Renal pelvis (tissue), 12 donors: ENCODE measurements at places on chromosomes 6 and 20. TPM values are rescaled to one million over a fixed set of nuclear protein-coding genes. Genes with fewer than 3 reads are reported as not detected.

- peak; percentile 80 for DNase-seq
Observed at GRCh38 chr6:14499841-14500240, 382.3 kb downstream of the CD83 start.

- no peak for DNase-seq
Observed at GRCh38 chr20:40966103-40966502, 62.5 kb upstream of the TOP1 start.

GRCh38 chr20:51428401-51429143 is 113.9 kb downstream of the NFATC2 start:
- peak; percentile 49 for DNase-seq

MATN4 gene
- 0.34 TPM for polyA plus RNA-seq

DNA sequence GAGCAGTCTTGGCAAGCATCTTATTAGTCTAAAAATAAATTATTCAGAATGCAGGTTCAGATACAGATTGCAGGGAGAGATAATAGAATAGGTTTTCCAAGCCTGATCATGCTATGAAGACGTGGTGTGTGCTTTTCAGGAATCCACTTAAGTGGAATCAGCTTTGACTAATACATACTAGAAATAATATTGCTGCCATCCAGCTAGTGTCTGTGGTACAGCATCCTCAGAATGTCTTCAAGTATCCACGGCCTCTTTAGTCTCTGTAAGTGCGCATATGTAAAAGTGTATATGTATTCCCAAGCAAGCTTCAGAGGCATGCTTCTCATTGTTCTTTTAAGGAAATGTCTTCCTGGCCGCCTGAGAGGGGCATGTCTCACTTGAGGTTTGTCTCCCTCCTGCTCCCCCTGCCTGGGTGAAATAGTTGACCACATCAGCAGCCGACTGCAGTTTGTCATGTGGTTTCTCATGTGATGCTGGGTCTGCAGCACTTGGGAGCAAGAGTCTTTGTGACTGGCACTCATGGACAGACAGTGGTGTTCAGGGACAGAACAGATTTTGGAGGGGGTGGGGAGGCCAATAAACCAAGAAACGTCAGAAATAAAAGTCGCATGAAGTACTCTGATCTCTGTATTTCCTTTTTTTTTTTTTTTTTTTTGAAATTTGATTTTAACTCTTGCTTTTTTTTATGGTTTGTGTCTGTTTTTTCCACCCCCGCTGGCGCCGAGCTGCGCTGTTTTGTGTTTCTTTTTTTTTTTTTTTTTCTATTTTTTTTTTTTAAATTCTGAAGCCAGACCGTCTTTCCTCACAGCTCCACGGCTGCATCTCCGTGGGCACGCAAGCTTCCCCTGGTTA is 150.8 kb downstream of the PRL start:
- DNase-seq = peak; percentile 56

DNA sequence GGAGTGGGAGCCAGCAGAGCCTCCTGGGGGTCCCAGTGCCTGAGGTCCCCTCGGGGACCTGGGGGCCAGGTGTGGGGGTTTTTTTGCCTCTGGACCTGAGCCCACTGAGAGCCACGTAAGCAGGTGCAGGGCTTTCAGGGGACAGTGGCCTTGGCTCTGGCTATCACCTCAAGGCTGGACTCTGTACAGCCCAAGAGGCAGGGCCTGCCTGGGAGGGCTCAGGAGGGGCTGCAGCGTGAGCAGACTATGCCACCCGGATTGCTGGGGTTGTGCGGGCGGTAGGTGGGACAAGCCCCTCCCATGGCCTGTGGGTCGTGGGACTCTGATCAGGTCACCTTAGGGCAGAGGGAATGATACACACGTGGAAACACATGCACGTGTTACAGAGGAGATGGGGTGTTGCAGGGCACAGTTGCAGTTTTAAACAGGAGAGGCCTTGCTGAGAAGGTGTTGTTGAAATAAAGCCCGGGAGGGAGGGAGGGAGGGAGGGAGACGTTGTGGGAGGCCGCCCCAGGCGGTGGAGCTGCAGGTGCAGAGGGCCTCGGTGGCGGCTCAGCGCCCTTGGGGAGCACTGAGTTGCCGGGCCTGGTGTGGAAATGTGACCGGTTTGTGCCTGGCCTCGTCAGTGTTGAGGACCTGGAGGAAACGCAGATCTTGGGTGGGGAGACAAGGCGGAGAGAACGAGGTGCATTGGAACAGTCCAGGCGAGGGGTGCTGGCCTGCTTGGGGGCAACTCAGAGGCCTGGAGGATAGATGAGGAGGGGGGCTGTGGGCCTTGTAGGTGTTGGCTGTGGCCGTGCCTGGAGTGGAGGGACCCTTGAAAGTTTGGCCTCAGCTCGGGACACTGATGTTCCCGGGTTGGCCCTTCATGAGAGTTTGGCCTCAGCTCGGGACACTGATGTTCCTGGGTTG is 2.3 kb downstream of the TCEA2 start:
- DNase-seq = no peak

DNA sequence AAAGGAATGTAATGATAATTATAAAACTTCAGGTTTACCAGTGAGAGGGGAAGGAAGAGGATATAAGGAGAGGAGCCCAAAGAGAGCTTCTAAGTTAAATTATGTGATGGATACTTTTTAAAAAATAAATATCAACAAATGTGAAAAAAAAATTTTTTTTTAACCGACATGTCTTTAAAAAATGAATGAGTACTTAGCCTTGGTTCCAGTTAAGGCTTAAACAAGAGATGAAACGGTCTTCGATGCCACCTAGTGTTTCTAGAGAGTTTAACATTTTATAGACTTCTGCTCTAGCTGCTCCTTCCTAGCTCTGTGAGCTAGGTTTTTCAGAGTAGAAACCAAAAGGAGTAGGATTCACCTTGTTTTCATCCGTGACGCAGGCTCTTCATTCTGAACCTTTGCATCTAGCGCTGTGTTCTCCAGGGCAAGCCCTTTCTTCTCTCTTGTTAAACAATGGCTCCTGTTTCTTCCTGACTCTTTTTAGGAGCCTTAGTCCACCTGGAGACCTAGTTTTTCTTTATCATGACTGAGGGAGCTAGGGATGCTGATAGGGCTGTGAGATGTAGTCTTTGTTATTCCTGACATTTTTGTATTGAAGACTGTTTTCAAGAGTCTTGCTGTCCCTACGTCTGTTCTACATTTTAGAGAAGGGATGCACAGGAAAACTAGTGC is 42.4 kb upstream of the GNRH2 start:
- DNase-seq = peak; percentile 58

GATA5 gene
- polyA plus RNA-seq = 11.0 TPM
